ENCODE measurements at places on chromosomes 11 and 22. TPM values are rescaled to one million over a fixed set of nuclear protein-coding genes. Genes with fewer than 3 reads are reported as not detected.
A peak's percentile ranks its signal among the peaks of the same experiment; 100 is the strongest.

Gene APOC3
- total RNA-seq: not detected

Gene PHOX2A
- not detected for total RNA-seq

Gene RFPL2
- total RNA-seq: not detected

Gene SUSD2
- 3.3 TPM for total RNA-seq

DNA sequence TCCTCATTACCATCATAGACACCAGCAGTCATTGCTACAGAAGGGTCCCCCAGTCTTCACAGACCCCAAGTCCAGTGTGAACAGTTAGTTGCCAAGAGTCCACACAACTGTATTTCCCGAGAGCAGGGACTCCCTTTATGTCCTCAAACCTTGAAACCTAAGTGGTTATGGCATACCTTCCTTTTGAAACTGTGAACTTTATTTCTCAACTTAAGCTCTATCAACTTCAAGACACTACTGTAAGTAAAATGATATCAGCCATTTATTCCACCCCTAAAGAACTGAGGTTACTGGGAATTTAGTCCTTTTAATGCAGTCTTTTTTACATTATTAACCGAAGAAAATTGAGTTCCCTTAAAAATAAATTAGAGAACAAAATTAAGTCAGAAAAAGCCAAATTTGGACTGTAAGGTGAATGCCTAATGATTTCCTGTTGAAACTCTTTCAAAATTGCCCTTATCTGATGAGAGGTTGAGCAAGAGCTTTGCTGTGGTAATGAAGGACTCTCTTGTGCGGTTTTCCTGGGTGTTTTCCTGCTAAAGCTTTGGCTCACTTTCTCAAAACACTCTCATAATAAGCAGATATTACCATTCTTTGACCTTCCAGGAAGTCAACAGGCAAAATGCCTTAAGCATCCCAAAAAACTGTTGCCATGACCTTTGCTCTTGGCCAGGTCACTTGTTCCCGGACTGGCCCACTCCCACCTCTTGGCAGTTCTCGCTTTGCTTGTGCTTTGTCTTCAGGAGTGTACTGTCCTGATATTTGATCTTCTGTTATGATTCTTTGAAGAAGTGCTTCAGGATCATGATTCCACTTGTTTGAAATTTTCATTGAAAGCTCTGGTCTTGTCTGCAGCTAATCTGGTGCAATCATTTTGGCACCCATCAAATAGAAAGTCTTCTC lies 765.4 kb upstream of the ANO3 start:
- DNase-seq: peak; percentile 55

- no peak for DNase-seq
Observed at GRCh38 chr11:4466871-4467442, 15.5 kb upstream of the OR52K1 start.

- peak; percentile 32 for DNase-seq
Observed at GRCh38 chr22:19984851-19985811, 31.5 kb downstream of the ARVCF start.

GRCh38 chr11:72758690-72759389 lies 6.6 kb upstream of the ARAP1 start:
- peak; percentile 61 for DNase-seq

DNA sequence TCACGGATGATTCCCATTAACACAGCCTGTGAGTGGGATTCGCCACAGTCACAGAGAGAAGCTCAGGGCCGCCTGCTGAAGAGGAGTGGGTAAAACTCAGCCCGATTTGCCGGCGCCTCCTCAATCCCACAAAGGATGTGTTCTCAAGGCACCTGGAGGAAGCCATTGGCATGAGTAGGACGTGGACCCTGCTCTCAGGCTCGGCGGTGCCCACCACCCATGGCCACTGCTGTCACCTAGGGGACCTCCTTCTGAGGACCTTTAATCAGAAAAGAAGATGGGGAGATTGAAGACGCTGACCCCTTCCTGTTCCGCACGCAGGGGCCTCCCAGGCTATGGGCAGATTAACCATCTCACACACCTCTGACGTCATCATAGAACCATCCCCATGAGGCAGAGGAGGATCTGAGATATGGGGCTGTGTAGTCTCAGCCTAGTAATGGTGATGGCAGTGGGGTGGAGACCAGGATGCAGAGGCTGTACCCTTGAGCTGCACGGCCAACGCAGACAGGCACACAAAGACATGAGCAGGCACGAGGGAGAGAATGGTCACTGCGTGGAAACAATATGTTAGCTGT lies 571.8 kb downstream of the BRD1 start:
- no peak for DNase-seq
